ENCODE measurements at places on chromosomes 7 and 10.

DNA sequence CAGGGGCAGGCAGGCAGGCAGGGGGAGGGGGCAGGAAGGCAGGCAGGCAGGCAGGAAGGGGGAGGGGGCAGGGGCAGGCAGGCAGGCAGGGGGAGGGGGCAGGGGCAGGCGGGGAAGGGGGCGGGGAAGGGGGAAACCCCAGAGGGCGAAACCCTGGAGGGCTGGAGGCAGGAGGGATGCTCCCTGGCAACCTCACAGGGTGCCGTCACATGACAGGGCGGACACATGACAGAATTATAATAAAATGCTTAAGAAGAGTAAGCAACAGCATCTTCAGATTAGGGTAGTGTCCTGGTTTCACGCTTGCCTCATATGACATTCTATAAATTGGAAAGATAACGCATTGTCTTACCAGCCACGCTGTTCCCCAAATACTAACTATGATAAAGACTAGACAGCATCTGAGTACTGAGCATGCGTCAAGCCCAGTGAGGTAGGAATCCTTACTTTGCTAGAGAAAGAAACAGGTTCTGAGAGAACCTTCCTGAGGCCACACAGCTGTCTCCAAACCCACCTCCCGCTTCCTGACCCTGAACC is 131.6 kb downstream of the DIP2C start:
- DNase-seq, result no peak

- DNase-seq, result no peak
Measured at GRCh38 chr10:95264227-95265051, 26.4 kb downstream of the PDLIM1 start.

GRCh38 chr10:109774121-109774440 is 149.2 kb downstream of the XPNPEP1 start:
- no peak for DNase-seq

DNA sequence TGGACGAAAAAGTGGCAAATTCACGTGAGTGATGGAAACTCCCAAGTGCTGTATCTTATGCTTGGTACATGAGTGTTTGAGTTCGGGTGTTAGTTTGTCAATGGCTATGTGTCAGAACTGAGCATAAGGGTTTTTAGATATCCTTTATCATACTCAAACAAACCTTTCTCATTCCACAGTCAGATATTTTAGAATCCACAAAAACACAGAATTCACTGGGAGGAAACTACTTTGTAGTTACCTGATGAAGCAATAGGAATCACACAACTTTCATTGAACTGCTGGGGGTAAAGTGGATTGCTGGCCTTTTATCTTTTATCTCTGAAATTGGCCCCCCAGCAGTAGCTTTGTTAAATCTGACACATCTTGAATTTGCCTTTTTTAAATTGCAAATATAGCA is 64.0 kb downstream of the DKK1 start:
- no peak for DNase-seq

DNA sequence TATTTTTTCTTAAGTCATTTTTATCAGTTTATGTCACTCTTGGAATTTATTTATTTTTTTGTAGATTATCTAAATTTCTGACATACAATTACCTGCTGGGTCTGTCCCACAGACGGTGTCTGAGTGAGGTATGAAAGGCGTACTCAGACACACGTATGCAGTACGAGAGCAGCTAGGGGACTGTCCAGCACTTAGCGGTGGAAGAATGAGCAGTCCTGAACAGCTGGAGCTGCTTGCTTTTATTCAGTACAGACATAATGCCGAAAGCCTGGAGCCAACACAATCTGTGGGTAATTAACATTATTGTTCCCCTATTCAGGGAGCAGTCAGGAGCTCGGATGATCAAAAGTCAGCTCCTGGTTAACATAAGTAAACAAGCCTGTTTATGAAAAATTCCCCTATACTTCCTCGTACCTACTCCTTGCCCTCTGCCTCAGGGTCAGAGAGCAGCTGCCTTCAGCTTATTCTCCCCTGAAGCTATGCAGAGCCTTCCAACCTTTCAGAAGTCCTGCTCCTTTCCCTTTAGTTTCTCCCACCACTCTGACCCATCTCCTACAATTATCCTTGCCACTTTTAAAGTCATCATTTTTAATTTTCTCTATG is 488.0 kb upstream of the POM121L12 start:
- no peak for DNase-seq

DNA sequence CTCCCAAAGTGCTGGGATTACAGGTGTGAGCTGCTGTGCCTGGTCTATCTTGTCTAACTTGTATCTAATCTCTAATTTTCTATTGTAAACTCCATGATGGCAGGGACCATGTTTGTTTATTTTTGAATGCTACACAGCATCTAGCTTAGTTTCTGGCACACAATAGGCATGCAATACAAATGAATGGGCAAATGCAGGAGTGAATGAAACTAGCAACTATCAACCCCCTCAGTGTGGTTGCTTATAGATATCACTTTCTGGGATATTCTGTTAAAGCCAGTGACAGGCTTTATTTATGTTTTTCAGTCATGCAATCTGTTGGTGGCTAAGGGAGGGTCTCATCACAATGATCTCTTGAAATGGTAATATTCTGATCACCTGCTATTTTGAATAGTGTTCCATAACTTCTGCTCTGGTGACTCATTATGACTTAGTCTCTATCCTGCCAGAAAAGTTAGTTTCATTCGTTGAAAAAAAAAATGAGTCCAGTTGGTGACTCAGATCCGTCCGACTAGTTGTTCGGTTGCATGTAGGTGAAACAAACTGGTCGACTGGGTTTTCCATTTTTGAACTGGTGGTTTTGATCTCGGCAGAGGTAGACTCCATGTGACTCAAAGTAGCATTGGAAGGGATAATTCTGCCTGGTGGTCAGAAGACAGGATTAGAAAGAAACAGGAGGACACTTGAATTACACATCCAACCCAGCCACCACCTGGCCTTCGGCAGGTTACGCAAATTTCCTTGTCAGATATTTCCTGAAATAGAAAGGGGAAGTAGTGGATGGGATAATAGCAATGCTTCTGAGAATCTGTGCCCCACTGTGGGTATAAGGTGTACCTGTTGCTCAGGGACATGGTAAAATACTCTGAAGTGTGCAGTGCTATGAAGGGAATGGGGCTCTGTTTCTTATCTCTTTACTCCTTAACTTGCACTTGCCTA is 76.8 kb downstream of the GATA3 start:
- no peak for DNase-seq

- no peak for DNase-seq
Measured at GRCh38 chr7:38229884-38230642, 43.4 kb downstream of the TARP start.

GRCh38 chr10:93515071-93516005 is 18.9 kb downstream of the CEP55 start:
- no peak for DNase-seq
